ENCODE measurements at places on chromosomes 5 and 9.

- DNase-seq: peak; percentile 75
Observed at GRCh38 chr9:135980926-135981630, 19.9 kb upstream of the UBAC1 start.

DNA sequence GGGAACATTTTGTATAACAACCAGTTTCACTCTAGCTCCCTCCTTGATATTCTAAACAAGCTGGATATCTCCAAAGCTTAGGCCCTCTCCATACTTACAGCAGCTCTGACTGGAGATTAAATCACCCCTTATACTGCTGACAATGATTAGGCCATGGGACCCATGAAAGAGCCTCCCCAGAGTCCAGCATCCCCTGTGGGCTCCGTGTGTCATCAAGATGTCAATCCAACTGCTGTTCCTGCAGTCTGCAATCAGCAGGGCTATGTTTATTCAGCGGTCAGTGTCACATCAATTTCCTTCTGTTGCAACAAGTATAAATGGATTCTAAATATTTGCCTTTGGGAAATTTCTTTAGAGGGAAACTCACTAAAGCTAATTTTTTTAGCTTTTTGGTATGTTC, 26.6 kb downstream of the PCDHAC2 start:
- no peak for DNase-seq

DNA sequence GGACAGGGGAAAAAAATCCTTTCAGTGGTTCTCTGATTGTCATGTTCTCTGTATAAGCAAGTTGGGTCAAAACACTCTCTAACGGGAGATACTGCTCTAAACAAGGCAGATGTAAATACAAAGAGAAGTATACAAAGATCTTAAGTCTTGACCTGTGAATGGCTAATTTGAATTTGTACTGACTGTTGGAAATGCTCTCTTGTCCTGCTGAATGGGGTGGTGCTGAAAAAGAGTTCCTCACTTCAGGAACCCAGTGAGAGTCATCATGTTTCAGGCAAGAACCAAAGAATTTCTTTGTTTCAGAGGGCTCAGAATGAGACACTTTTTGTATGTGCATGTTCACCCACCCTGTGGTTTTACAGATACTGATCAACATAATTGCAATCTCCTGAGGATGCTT, 461.0 kb downstream of the NR2F1-AS1 start:
- DNase-seq: no peak

DNA sequence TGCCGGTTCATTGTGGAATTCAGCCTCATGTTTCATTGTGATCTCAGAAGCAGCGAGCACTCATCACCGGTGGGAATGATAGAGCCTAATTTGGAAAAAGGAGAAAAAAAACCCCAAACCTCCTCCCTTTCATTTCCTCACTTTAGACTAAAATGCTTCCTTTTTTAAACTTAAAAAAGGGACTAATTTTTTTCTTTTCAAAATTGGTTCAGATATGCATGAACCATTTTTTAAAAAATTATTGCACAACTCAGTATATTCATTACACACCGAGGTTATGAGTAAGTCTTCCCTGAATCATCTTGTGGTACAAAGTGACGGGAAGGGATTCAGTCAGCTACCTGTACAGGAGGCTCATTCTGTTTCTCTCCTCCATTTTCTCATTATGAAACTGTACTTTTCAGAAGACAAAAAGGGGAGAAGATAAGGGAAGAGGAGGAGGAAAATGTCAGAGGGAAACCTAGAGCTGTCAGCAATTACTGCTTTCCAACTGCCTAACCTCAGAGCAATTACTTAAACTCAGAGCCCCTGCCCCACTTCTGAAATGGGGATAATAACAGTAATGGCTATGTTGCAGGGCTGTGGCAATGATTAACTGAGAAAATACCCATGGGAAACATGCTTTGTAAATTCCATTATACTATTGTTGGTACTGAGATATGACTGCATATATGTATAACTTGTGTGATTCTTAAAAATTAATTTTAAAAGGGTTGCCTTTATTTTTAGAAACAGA, 24.0 kb downstream of the GALNT10 start:
- no peak for DNase-seq

- no peak for DNase-seq
Observed at GRCh38 chr5:8383616-8384015, 514.7 kb downstream of the MTRR start.

DNA sequence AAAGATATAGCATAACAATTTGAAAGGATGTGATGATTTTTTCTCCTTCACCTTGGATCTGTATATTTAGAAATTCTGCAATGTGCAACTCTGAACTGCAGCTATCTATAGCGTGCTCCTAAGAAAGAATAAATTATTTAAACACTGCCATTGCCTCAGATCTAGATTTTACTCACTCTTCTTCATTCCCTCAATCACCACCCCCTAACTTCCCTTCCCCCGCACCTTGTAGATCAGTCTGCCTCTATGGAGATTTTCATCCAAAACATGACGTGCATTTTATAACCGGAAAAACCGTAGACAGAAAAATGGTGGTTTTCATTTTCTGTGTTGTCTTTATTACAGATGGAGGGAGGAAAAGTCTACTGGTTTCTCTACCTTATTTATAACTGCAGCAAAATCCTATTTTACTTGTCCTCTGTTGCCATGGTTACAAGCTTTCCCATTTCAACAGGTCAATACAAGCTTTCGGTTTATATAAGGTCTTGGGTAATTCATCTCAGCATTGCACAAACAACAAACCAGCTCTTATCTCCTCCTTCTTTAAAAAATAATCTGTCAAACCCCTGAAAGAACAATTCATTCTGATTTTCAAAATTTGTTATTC, 480.0 kb downstream of the TAF11L14 start:
- DNase-seq: no peak

DNA sequence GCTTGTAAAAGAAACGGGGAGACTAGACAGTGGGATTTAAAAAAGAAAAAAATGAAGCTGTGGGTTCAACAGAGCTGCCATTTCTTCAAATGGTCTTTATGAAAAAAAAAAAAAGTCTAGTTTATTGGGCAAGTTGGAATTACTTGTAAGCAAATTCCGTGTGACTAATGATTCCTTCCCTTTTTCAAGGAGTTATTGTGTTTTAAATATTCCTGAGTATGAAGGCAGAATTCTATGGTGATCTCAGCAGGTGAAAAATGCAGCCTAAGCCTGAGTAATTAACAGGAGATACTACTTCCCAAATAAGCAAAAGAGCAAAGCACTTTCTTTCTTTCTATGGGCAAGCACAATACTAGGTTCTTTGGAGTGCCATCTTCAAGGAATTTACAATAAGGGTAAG, 481.9 kb downstream of the ZNF608 start:
- no peak for DNase-seq

- DNase-seq: no peak
Observed at GRCh38 chr5:159552751-159553150, 222.5 kb upstream of the IL12B start.

DNA sequence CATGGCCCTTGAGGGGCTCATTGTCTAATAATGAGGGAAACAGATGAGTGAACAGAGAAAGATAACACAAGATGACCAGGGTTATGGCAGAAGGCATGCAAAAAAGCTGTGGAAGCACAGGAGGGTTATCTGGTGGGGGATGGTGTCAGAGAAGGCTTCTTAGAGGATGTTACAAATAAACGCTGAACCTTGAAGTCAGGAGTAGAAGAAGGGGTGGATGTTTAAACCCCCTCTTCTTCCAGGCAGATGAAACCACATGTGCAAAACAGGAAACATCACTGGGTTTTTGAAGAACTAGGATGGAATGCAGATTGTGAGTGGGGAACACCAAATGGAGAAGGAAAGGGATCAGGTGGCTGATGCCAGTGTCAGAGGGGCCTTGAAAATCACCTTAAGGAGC, 41.8 kb upstream of the NR5A1 start:
- DNase-seq: no peak

- no peak for DNase-seq
Observed at GRCh38 chr5:78758169-78758839, 109.7 kb upstream of the LHFPL2 start.

- no peak for DNase-seq
Observed at GRCh38 chr5:151432210-151432609, 15.2 kb upstream of the SLC36A1 start.

- DNase-seq: no peak
Observed at GRCh38 chr5:89473196-89473595, 590.2 kb upstream of the MEF2C start.

DNA sequence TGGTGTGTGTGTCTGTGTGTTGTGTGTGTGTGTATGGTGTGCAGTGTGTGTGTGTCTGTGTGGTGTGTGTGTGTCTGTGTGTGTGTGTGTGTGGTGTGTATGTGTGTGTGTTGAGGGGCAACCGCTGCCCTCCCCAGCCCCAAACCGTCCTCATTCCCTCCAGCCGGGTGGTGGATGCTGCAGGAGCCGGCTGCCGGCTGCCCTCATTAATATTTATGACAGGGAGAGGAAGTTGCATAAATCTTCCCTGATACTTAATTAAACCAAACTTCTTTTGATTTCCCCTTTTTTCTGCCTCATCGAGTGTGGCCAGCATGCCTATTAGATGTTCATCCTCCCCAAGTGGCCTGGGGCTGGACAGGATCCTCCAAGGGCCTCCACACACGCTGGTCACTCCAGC, 121.4 kb upstream of the MVB12B start:
- no peak for DNase-seq

GRCh38 chr9:133048595-133048994, 13.2 kb upstream of the CEL start:
- no peak for DNase-seq

GRCh38 chr5:180216646-180217171, 7.7 kb upstream of the RASGEF1C start:
- no peak for DNase-seq

DNA sequence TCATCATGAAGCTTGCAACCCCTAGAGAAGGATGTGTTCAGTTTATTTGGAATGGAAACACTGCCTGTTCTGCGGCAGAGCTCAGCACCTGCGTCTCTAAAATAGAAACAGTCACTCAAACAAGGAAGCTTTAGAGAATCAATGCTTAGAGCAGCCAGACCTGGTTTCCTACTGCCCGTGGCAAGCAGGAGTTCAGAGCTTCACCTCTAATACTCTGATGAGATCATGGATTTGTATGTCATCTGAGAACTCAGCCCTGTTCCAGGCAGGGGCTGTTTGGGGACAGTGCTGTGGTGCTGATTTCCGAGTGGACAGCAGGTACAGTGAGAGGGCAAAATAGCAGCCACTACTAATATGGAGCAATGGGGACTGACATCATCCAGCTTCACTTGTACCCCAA, 236.0 kb upstream of the IRX1 start:
- no peak for DNase-seq

DNA sequence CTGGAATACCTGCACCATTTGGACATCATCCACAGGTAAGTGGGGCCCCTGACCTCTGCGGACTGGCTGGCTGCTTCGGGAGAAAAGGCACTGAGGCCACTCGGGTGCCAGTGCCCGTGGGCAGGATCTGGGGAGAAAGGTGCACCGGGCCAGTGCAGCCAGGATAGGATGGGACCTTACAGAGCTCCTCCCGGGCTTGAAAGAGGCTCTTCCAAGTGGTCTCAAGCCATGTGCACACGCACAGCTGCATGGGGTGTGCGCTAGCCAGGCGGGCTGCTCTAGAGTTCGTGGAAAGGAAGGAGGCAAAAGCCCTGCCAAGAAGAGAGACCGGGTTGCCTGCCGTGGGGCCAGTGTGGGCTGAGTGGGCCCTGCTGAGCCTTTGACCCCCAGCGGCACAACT, 13.4 kb downstream of the STKLD1 start:
- DNase-seq: no peak

DNA sequence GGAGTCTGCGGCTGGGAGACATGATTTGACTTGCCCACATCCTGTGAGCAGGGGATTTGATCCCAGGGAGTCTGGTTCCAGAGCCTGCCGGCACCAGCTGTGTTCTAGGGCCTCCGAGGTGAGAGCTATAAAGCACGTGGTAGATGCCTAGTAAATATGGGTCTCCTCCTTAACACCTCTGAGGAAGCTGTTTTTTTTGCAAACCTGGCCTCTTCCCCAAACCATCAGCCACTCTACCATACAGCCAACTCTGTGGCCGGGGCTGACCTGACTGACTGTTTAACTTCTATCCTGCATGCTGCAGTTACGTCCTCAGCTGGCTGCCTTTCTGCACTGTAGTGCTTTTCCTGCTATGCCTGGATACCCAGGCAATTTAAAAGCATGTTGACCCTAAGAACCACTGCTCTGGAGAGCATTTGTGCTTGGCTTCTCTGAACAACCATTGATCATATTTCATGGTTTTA, 220.5 kb downstream of the SLIT3 start:
- DNase-seq: no peak

GRCh38 chr5:74026310-74026709, 400.3 kb downstream of the ARHGEF28 start:
- no peak for DNase-seq

GRCh38 chr5:148820461-148821395, 5.7 kb upstream of the ADRB2 start:
- DNase-seq: no peak

- no peak for DNase-seq
Observed at GRCh38 chr5:74391410-74391809, 249.1 kb downstream of the ENC1 start.

GRCh38 chr5:23257656-23258055, 249.8 kb upstream of the PRDM9 start:
- no peak for DNase-seq

DNA sequence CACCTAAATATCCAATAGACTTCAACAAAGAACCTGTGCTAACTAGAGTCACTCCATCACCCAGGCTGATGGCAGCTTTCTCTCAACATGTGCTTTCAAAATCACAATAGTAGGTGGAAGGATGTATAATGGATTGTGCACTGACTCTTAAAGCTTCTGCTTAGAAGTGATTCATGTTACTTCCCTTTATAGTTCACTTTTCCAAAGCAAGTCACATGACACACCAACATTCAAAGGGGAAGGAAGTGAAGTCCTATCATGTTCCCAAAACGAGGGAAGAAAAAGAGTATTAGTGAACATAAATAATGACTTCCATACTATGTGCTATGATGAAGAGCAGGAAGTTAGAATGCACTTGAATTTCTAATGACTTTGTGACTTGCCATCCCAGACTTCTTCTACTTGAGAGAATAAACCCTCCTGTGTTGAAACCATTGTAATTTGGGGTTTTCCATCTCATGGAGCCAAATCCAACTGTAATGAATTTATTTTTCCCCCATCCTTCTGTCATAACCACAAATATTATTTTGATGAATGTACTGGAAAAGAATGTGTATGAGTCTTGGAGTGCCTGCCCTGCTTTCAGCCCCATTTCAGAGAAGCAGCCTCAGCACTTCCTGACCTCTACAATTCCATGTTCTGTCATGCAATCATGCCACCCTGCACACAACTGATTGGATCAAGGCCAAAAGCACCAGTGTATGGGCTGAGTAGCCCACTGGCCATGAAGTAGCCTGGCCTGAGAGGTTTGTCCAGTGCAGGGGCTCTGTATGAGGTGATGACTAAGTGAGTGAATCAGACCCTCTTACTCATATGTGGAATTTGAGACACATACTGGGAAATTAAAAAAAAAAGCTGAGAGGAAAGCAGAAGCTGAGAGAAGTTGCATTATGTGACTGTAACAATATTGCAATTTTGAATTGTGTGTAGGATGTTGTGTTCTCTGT, 525.9 kb upstream of the CLINT1 start:
- no peak for DNase-seq

GRCh38 chr5:59098743-59099142, 515.9 kb downstream of the RAB3C start:
- DNase-seq: no peak
